ENCODE measurements at places on chromosomes 4 and X. TPM values are rescaled to one million over a fixed set of nuclear protein-coding genes. Genes with fewer than 3 reads are reported as not detected.

DNA sequence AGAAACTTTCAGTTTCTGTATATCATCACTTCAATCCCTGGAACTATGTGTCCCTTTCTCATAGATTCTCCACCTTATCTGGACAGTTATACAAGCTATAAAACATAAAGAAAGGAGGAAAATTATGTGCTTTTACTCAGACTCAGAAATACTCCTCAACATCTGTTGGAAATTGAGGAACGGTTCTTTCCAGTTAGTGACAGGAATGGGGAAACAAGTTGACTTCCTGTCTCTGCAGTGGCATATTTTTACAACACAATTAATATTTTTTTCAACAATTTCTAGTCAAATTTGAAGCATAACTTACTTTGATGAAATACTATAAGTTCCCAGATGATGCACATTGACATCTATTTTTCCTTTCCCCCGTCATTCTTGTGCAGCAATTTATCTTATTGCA, 27.9 kb downstream of the ABHD18 start:
- H3K27me3 ChIP-seq: no peaks in the 10 kb centered on the region
- peaks cover 42% of the 10 kb centered on the region for H3K36me3 ChIP-seq
- no peak overlapping the region for H3K4me3 ChIP-seq
- H3K27ac ChIP-seq: no peak overlapping the region
- H3K4me1 ChIP-seq: peaks cover 14% of the 10 kb centered on the region

GRCh38 chr4:7103607-7104365, 35.9 kb upstream of the GRPEL1 start:
- H3K4me1 ChIP-seq: peaks cover 13% of the 10 kb centered on the region
- H3K36me3 ChIP-seq: no peaks in the 10 kb centered on the region
- H3K4me3 ChIP-seq: peak overlapping the region; percentile 85
- peaks cover 14% of the 10 kb centered on the region for H3K27me3 ChIP-seq
- no peak for DNase-seq
- H3K27ac ChIP-seq: no peak overlapping the region

- H3K4me1 ChIP-seq: no peaks in the 10 kb centered on the region
- H3K4me3 ChIP-seq: no peak overlapping the region
- H3K27me3 ChIP-seq: no peaks in the 10 kb centered on the region
- H3K36me3 ChIP-seq: no peaks in the 10 kb centered on the region
- H3K27ac ChIP-seq: no peak overlapping the region
- DNase-seq: no peak
These were observed 29.1 kb upstream of the CXCL3 start for GRCh38 chr4:74067586-74067985.

- no peaks in the 10 kb centered on the region for H3K27me3 ChIP-seq
- no peak overlapping the region for H3K4me3 ChIP-seq
- no peak overlapping the region for H3K27ac ChIP-seq
- H3K36me3 ChIP-seq: no peaks in the 10 kb centered on the region
- no peaks in the 10 kb centered on the region for H3K4me1 ChIP-seq
These were observed 185.7 kb downstream of the AMELX start for GRCh38 chrX:11478911-11479310.

DNA sequence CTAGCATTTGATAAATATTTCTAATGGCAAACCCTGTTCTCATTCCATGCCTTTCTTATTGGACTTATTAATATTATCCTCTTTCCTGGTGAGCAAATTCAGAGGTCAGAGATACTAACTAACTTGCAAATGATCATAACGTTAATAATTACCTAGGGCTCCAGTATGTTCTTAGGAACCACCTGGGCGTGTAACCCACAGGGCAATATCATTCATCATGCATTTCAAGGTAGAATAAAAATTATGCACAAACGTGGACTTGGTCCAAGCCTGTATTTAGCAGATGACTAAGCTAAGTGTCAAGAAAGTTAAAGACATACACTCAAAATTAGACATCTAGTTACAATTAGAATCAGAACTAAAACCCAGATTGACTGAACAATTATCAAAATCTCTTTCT, 850.1 kb downstream of the TRIML1 start:
- no peaks in the 10 kb centered on the region for H3K36me3 ChIP-seq
- no peaks in the 10 kb centered on the region for H3K4me1 ChIP-seq
- DNase-seq: no peak
- H3K27ac ChIP-seq: no peak overlapping the region
- no peak overlapping the region for H3K4me3 ChIP-seq

GRCh38 chrX:40050532-40050931, 47.2 kb downstream of the BCOR start:
- H3K36me3 ChIP-seq: peaks cover 71% of the 10 kb centered on the region
- H3K27ac ChIP-seq: no peak overlapping the region
- H3K27me3 ChIP-seq: no peaks in the 10 kb centered on the region
- no peaks in the 10 kb centered on the region for H3K4me1 ChIP-seq
- DNase-seq: no peak

- H3K27me3 ChIP-seq: no peaks in the 10 kb centered on the region
- H3K4me1 ChIP-seq: peaks cover 5% of the 10 kb centered on the region
- DNase-seq: no peak
- no peaks in the 10 kb centered on the region for H3K36me3 ChIP-seq
These were observed 49.1 kb downstream of the RASGEF1B start for GRCh38 chr4:81422595-81422994.

DNA sequence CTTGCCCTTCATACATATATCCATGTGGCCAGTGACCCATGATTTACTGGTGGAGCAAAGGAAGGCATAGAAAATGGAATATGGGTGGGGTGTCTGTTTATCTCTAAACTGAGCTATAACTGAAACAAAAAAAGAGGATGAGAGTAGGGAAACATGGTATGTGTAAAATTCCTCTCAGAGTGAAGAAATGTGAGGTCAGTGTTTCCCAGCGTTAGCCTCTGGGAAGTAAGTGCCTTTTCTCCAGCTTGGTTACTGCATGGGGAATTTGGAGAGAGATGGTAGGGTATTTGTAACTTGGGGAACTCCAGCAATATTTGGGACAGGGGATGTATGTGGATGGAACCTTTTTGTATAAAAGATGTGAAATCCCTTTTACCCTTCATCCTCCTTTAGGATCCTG, 89.4 kb downstream of the AFF1 start:
- H3K27me3 ChIP-seq: no peaks in the 10 kb centered on the region
- H3K27ac ChIP-seq: no peak overlapping the region
- no peak for DNase-seq
- no peak overlapping the region for H3K4me3 ChIP-seq
- peaks cover 21% of the 10 kb centered on the region for H3K4me1 ChIP-seq
- H3K36me3 ChIP-seq: peaks cover 8% of the 10 kb centered on the region

DNA sequence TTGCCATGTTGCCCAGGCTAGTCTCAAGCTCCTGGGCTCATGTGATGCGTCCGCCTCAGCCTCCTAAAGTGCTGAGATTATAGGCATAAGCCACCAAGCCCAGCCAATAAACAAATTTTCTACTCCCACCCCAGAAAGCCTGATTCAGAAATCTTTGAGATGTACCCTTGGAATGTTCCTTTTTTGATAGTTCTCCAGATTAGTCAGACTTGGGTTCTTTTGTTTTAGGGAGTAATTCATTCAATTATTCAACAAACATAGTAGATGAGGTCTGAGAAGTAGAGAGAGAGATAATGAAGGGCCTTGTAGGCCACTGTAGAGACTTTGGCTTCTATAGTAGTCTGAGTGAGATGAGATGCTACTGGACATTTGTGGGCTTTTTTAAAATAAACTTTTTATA, 27.8 kb downstream of the RP2 start:
- DNase-seq: no peak
- H3K4me3 ChIP-seq: no peak overlapping the region
- H3K36me3 ChIP-seq: peaks cover 31% of the 10 kb centered on the region
- H3K4me1 ChIP-seq: no peaks in the 10 kb centered on the region
- no peak overlapping the region for H3K27ac ChIP-seq

- H3K4me3 ChIP-seq: no peak overlapping the region
- no peak for DNase-seq
- peaks cover 17% of the 10 kb centered on the region for H3K4me1 ChIP-seq
- no peak overlapping the region for H3K27ac ChIP-seq
These were observed 44.2 kb upstream of the RHOH start for GRCh38 chr4:40152637-40153036.

GRCh38 chr4:130336585-130337217, 1240.7 kb downstream of the C4orf33 start:
- no peaks in the 10 kb centered on the region for H3K27me3 ChIP-seq
- no peaks in the 10 kb centered on the region for H3K4me1 ChIP-seq
- no peaks in the 10 kb centered on the region for H3K36me3 ChIP-seq
- no peak overlapping the region for H3K27ac ChIP-seq

DNA sequence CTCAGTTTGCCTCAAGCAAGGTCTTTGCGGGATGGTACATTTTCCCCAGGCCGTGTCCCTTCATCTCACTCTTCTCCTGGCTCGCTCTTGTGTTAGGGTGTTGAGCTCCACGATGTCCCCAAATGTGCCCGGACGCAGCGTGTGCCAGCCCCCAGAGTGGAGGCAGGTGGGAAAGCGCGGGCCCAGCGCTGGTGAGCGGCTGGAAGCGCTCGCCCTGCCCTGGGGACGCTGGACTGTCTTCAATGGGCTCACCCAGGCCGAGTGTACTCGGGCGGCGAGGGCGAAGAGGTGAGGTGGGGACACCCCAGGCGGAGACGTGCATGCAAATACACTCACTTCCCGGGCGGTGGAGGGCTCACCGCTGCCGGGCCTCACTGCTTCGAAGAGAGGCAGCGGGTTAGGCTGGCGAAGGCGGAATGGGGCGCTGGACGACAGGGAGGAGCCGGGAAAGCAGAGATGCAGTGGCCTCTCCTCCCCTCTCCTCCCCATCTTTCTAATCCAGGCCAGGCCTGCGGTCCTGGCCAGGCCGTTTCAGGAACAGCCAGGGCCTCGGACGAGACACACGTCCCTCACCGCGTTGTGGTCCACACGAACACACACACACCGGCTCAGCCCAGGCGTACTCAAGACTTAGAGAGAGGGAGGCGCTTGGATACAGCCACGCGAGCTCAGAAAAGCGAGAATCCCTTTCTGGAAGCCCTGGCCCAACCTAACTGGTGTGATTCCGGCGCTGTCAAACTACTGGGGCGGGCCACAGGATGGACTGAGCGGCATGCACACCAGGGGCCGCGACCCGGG, 2.2 kb downstream of the NKX6-1 start:
- DNase-seq: no peak
- H3K36me3 ChIP-seq: peaks cover 5% of the 10 kb centered on the region
- H3K27ac ChIP-seq: peak overlapping the region; percentile 61
- peaks cover 84% of the 10 kb centered on the region for H3K27me3 ChIP-seq

DNA sequence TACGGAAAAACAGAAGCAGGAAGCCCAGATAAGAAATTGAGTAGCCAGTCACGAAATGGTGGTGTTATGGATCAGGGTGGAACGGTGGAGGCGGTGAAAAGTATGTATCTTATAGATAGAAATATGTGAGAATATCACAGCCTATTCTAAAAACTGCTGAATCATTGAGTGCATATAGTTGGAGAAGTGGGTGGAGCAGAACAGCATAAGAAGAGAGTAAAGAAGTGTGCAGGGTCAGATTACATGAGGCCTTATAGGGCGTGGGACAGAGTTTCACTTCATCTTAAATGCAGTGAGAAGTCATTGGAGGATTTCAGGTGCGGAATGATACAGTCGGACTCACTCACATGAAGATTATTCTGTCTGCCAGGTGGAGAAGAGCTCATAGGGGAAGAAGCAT, 293.1 kb downstream of the TRIML1 start:
- H3K27ac ChIP-seq: no peak overlapping the region
- DNase-seq: no peak
- H3K27me3 ChIP-seq: no peaks in the 10 kb centered on the region
- no peak overlapping the region for H3K4me3 ChIP-seq
- H3K36me3 ChIP-seq: no peaks in the 10 kb centered on the region

- H3K27ac ChIP-seq: no peak overlapping the region
- H3K36me3 ChIP-seq: peaks cover 16% of the 10 kb centered on the region
- no peak overlapping the region for H3K4me3 ChIP-seq
- DNase-seq: no peak
These were observed 1.8 kb downstream of the CCNI start for GRCh38 chr4:77073981-77074380.

DNA sequence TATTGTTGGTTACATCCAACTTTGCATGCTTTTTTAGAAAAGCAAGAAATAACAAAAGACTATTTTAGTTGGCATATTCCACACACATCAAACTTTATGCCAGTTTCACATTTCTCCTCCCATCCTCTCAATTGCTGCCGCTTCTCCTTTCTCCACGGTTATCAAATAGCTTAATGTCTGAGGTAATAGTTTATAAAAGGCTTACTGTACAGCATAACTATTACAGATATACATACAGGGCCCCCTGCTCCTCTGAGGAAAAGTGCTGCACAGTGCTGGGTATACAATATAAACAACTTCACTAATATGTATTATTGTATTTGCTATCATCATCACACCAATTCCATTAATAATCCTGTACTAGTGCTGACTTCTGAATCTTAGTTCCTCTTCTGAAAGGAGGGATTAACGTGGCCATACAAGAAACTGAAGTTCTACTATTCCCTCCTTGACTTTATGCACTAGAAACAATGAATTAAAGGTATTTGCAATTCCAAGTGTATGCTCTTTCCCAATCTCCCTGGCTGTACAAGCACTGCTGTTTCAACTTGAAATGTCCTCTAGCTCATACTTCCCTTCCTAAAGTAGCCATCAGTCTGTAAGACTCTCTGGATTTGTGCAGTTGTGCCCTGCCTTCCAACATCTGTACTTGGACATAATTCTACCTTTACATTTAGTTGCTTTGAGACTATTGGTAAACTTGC, 2.5 kb downstream of the CCNI start:
- peaks cover 3% of the 10 kb centered on the region for H3K27me3 ChIP-seq
- peaks cover 48% of the 10 kb centered on the region for H3K4me1 ChIP-seq
- H3K4me3 ChIP-seq: no peak overlapping the region

DNA sequence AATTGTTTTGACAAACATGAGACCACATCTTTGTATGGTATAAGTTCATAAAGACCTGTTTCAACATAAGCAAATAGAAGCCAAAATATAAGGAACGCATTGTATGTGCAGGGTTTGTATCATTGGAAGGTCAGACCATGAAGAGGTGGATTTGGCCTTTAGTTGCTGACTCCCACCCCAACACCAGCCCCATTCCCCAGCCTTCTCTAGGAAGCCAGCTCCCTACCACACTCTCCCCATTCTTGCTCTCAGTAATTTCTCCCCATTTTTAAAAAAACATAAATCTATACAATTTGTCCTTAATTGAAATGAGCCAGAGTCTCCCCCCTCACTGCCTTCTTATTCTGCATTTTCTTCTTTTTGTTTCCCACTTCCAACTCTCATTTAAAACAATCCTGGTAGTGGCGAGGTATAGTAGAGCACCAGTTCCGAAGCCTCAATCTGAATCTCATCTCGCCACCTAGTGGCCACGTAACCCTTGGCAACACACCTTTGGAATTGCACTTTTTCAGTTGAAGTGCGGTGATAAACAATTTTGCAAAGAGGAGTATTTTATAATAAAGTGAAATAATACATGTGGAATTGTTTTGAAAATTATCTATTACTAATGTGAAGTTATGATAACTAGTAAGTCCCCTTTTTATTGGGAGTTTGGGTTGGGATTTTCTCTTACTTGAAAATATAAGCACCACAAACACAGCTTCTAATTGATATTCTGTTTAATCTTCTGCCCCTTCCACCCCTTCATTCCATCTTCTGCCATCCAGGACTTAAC, 126.6 kb downstream of the ASB9 start:
- DNase-seq: peak; percentile 67
- H3K27ac ChIP-seq: no peak overlapping the region
- no peaks in the 10 kb centered on the region for H3K36me3 ChIP-seq
- H3K4me3 ChIP-seq: no peak overlapping the region
- H3K4me1 ChIP-seq: peaks cover 16% of the 10 kb centered on the region
- H3K27me3 ChIP-seq: peaks cover 5% of the 10 kb centered on the region

Gene ENAM
- total RNA-seq: not detected

Gene MAGEC3
- not detected for total RNA-seq

Gene ADH4
- total RNA-seq: not detected

Gene ARX
- total RNA-seq: not detected

Gene CLCN4
- total RNA-seq: 0.16 TPM

Gene GPRIN3
- 67.5 TPM for total RNA-seq

Gene SSX2
- total RNA-seq: not detected
